ENCODE measurements at places on chromosomes 16 and 17.

GRCh38 chr16:8851761-8852403 lies 16.9 kb downstream of the CARHSP1 start:
- no peak for DNase-seq

GRCh38 chr17:45004388-45004787 lies 36.3 kb upstream of the C1QL1 start:
- DNase-seq: no peak

GRCh38 chr16:48057048-48057447 lies 98.7 kb downstream of the ABCC12 start:
- no peak for DNase-seq

DNA sequence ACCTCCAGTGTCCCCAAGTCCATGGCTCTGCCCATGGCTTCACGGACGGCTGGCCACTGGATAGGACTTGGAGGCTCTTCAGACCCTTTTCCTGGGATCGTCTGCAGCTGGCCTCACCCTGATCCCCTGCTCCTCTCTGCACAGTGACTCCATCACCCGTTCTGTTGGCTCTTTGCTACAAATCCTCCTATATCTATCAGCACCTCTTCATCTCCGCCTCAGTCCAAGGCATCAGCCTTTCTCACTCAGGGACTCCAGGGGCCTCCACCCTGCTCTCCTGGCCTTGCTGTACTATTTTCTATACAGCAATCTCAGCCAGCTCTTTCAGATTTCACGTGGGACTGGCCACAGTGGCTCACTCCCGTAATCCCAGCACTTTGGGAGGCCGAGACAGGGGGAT lies 10.7 kb upstream of the SNN start:
- DNase-seq: no peak

- DNase-seq: no peak
These were observed 152.7 kb upstream of the GNAO1 start for GRCh38 chr16:56038564-56039098.

GRCh38 chr17:27038676-27039075 lies 255.2 kb upstream of the WSB1 start:
- no peak for DNase-seq

GRCh38 chr16:9900576-9900975 lies 281.7 kb downstream of the GRIN2A start:
- DNase-seq: no peak

DNA sequence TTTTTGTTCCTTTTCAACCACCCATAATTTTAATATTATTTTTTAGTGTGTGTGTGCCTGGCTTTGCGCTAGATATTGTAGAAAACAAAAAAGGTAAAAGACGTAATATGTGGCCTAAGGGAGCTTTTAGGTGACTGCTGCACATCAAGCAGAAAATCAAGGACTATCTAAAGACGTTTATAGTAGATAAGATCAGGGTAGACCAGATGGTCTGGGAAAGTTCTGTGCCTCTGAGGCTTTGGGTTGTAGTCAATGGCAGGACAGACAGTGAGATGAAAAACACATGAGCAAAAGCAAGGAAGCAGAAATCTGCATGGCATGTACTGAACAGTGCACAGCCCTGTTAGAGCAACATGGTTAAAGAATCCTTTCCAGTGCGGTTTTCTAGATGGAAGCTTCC lies 26.8 kb upstream of the ARHGAP23 start:
- DNase-seq: no peak

- DNase-seq: no peak
These were observed 72.4 kb downstream of the NOG start for GRCh38 chr17:56665864-56666263.

DNA sequence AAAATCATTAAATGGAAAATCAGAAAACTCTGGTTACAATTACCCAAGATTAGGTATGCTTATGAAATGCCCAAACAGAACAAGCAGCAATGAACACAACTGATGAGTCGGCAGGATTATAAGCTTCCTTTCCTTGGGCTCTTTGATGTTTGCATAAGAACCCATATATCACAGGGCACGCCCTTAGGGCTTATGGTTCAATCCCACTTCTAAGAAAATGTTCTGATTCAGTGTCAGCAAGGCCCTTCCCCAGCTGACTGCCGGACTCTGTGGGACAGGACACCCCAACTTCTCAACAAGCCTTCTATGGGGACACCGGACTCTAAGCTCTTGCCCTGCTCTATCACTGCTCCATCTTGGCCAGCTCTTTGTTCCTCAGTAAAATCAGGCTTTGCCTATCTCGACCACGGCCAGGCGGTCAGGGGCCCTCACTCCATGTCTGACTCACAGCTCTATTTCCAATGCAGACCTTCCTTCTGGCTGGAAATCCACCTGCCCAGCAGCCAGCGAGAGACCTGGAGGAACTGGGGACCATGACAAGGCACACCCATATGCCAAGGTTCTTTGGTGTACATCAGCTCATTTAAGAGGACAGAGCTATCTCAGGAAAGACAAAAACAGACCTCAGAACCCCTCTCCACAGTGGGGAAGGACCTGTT lies 26.8 kb downstream of the LITAFD start:
- no peak for DNase-seq

DNA sequence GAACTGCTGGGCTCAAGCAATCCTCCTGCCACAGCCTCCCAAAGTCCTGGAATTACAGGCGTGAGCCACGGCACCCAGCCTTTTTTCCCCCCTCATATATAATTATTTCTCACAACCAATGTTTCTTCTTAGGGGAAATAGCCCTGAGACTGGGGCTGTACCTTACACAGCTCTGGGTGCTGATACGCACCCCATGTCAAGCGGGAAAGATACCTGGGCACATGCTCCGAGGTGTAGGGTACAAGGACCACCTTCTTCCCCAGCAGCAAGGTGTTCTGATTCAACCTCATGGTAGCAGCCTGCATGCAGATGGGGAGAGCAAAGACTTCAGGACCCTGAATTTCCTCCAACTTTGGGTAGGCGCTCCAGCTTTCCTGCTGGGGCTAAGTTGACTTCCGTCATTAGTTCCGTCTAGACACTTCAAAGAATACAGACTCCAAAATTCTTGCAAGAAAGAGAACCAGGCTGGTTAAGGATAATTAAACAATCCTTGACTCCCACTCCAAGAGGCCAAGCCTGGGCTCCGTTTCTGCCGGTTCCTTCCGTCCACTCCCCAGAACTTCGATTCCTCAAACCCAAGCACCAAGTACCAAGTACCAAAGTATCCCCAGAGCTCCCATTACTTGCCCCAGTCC lies 619 bp downstream of the NAT9 start:
- DNase-seq: no peak

DNA sequence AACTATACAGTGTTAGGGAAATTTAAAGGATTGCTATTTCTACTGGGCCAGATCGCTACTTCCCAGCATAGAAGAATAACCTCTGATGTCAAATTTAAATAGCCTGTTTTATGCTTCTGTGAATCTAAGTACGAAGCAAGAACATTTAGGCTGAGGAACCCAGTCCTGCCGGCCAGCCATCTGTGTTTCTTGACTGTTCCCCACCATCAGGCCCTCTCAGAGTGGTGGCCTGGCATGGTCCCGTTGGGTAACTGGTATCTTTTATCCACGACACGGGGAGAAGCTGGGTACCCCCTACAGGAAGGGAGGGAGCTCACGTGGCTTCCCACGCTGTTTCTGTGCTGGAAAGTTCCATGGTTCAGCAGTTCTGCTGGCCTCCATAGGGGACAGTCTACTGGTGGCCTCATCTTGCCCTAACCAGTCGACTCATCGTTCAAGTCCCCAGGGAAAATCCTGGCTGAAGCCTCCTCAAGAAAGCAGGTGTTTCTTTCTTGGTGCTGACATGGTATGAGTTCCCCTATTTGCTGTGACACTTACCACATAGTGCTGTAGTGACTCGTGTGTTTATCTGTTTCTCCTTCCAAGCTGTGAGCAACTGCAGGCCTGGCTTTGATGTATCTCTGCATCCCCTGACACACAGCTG lies 201.7 kb upstream of the NLRP1 start:
- DNase-seq: no peak

GRCh38 chr16:27408602-27409031 lies 6.6 kb downstream of the IL21R start:
- DNase-seq: no peak

DNA sequence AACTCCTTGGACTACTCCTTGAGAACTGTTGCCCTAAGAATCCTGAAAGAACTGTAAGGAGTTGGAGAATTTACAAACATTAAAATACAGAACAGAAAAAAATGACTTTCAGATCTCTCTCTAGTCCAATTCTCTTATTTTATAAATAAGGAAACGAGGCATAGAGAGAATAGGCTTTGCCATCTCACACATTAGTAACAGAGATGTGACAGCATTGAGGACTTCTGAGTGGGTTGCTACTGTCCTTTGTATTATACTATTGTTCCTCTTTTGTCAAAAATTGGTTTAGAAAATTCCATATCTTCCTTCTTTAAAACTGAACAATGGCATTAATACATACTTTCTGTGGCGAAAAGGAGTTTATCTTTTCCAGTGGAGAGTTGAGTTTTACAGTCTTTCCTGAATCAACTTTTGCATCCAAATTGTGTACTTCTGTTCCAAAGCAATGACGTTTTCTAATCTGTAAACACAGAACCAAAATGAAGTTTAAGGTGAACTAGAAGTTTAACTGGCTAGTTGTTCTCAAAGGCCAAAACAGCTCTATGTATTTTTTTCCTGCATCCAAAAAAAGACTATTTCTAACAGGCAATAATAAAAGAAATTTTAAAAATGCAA lies 16.5 kb downstream of the BRIP1 start:
- DNase-seq: no peak

GRCh38 chr17:67800495-67800928 lies 24.8 kb upstream of the BPTF start:
- peak; percentile 57 for DNase-seq

DNA sequence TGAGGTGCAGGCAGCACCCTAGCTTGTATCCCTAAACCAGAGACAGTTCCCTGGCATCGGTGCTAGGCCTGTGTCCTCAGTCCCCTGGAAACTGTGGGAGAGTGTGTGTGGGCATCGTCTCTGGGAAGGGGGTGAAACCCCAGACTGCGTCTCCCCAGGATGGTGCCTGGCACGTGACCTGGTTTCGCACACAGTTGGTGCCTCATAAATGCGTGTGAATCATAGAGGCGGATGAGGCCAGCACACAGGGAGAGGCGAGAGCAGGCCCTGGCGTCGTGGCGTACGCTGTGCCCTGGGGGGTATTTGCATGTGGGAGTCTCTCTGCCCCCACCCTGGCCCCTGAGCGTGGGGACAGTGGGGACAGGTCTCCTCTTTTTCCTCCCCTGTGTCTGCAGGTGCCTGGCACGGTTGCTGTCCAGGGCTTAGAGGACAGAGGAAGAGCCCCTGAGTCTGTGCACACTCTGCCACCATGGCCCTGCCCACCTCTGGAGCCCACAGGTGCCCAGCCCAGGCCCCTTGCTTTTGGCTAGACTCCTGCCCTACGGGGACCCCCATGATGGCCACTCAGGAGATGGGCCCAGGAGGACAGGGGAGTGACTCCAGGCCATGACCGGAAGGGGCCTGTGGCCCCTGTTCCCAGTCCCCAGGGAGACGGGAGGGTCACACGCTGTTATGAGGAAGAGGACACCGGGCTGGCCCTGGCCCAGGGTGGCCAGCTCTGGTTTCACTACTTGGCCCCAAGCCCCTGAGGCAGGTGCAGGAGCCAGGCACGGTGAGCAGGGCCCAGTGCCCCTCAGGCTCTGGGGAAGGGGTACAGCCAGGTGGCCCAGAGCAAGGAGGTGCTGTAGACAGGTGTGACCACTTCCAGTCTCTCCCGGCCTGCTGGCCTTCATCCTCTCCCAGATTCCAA lies 1.3 kb upstream of the FSCN2 start:
- DNase-seq: no peak

GRCh38 chr16:66081775-66082366 lies 284.6 kb upstream of the CDH5 start:
- DNase-seq: no peak

GRCh38 chr16:69040144-69040909 lies 65.1 kb upstream of the HAS3 start:
- DNase-seq: no peak

- DNase-seq: peak; percentile 61
These were observed 967 bp upstream of the CDH15 start for GRCh38 chr16:89170346-89171215.

DNA sequence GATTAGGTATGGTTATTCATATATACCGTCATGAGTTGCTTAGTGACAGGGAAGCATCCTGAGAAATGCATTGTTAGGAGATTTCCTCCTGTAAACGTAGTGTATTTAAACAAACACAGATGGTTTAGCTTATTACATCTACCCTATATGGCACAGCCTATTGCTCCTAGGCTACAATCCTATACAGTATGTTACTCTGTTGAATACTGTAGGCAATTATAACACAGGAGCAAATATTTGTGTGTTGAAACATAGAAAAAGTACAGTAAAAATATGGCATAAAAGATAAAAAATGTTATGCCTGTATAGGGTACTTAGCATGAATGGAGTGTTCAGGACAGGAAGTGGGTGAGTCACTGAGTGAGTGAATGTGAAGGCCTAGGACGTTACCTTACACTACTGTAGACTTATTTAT lies 157.7 kb downstream of the CDH11 start:
- no peak for DNase-seq

DNA sequence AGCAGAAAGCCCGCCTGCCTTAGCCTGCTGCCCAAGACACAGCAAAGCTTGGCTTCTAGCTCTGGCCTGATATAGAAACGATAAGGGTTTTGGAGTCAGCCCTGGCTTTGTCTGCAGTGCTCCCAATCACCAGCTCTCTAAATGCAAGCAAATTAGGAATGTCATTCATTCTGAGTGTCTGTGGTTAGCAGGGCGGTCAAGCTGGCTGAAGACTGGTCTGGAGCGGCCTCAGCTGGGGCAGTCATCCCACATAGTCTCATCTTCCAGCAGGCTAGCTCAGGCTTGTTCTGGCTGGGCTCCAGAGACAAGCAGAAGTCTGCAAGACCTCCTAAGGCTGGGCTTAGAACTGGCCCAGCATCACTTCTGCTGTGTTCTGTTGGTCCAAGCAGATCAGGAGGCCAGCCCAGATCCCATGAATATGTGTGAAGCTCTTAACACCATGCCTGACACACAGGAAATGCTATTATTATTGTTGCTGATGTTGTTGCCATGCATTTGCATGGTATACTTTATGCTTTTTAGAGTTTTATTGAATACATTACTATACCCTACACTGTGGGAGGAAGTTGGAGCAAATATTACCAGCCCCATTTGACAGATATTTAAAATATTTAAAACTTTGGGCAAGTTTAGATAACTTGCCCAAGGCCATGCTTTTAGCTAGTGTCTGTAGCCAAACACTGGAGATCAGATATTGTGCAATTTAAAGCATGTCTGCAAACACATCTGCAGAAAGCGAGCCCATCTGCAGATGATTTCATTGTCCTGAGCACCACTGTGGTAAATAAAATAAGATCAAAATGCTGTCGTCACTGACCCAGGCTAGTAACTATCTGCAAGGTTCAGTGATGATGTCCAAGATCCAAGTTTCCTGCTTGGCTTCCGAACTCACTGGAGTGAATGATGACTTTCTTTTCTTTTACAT lies 24.8 kb downstream of the TMC7 start:
- no peak for DNase-seq

DNA sequence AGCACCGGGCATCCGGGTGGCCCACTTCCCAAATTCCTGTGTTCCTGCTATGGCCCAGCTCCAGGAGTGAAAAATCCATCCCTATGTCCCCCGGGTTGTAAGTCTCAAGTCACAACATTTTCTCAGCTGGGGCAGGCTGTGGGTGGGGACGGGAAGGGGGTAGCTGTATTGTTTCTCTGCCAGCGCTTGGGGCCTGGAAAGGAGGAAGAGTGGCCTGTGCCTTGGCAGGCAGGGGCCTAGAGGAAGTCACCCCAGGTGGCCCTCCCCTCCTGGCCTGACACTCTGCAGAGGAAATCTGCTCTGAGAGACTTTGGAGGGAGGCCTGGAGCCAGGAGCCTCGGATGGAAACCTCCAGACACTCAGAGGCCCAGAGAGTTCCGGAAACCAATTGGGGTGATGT lies 10.6 kb upstream of the SCN4A start:
- no peak for DNase-seq

- DNase-seq: no peak
These were observed 20.9 kb upstream of the MPO start for GRCh38 chr17:58301504-58302150.

Data from NCI-H345 (cell line).